GM20000 (cell line): ENCODE measurements at places on chromosomes 7 and 10.

DNA sequence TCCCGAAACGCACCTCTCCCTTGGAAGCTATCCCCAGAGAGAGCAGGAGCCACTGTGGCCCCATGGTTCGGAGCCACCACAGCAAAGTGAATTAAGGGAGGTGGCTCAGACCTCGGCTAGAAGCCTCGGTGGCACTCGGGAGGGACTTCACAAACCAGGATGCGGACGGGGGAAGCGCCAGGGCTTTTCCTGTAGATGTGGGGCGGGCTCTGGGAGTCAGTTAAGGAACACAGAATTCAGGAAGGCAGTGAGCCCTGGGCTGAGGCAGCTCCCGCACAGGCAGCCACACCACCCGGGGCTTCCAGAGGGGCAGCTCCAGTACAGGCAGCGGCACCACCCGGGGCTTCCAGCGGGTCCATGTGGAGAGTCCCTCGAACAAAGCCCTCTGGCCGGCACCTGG lies 42.7 kb upstream of the DPYSL4 start:
- no peak for DNase-seq

GRCh38 chr10:60524541-60524940 lies 134.9 kb upstream of the ANK3 start:
- no peak for DNase-seq

- DNase-seq, result no peak
Observed at GRCh38 chr10:110167149-110167548, 40.3 kb upstream of the MXI1 start.

GRCh38 chr7:113790025-113790424 lies 128.8 kb downstream of the PPP1R3A start:
- DNase-seq, result no peak

DNA sequence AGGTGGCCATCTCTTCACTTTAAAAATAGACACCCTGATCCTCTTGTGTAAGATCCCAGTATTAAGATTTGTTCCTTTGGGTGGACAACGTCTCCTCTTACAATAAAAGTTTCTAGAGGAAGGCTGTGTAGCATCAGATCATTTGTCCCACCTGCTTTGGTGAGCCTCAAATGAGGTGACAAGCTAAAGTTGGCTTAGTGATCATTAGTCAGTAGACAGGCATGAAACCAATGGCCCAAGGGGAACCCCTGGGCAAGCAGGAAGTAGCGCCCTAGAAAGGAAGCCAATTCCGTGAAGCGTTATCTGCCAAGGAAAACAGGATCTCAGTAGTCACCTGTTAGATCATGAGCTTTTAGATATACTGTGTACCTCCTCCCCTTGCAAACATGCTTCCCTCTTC lies 66.8 kb downstream of the PCGF5 start:
- no peak for DNase-seq

GRCh38 chr10:52004342-52004949 lies 305.1 kb upstream of the CSTF2T start:
- peak; percentile 27 for DNase-seq

GRCh38 chr10:33643042-33643441 lies 308.6 kb upstream of the NRP1 start:
- no peak for DNase-seq

DNA sequence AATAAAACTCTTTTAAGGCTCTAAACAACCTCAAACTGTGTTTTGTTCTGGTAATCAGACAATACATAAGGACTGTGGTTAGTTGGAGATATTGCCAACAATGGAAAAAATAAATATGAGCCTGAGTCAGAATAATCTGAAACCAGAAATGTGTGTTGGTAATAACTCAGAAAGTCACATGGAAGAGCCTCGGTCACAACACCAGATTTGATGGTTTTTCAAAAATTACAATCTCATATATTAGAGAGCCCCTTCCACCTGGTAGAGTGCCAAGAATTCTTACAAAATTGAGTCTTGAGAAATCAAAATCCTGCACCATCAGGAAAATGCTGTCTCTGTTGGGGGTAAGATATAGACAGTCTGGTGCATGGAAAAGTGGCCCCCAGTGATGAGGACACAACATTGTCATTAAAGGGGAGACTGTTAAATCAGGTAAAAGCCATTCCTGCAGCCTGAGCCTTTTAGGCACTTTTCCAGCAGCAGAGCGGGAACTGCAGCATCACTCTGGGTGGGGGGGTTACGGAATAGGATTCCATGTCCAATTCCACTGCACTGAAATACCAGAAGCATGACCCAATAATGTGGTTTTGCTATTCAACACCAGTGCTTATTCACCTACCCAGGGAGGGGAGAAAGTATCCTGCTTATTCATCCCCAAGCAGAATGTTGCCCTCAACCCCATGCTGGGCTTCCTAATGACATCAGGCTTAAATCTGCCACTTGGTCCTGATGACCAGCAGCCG lies 9.5 kb upstream of the ADAM12 start:
- DNase-seq, result no peak

GRCh38 chr7:128076796-128077271 lies 45.6 kb upstream of the LRRC4 start:
- no peak for DNase-seq

- DNase-seq, result no peak
Observed at GRCh38 chr7:111605246-111605645, 43.0 kb upstream of the IMMP2L start.

DNA sequence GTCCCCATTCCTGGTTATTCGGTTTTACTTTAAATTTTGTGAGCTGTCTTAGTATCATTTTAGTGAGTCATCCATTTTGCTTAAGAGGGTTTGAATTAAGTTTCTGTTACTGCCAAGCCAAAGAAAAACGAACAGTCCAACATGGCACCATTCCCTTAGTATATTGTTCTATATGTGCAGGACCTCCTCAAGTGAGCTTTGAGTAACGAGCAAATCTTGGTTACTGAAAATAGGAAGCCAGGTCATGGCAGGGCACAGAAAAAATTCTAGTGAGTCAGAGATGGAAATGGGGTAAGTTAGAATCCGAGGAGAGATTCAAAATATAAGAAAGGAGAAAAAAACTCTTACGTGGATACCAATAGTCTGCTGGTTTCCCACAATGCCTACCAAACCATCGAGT lies 292.9 kb downstream of the BAMBI start:
- no peak for DNase-seq

DNA sequence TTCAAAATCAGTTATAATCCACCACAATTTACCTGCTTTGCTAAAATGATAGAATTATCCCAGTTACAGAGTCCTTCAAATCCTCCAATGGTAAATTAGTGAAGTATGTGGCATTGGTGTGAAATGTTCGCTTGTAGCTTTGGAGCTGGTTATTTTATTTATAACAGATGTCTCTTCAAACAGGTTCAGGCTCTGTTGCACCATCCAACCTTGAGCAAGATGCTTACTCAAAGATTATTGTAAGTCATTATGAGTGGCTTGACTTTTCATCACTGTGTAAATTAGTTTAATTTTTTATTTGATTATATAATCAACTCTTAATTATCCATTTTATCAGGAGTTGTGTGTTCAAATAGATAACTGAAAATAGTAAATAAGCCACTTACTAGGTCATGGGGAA lies 99.4 kb downstream of the BTRC start:
- no peak for DNase-seq

GRCh38 chr10:3484306-3485056 lies 300.5 kb downstream of the KLF6 start:
- peak; percentile 68 for DNase-seq

- DNase-seq, result peak; percentile 57
Observed at GRCh38 chr10:71860243-71861029, 9.4 kb upstream of the PSAP start.

- DNase-seq, result no peak
Observed at GRCh38 chr7:155193716-155194115, 104.0 kb upstream of the INSIG1 start.
